Fibroblast of skin of right biceps (primary cell): ENCODE measurements at places on chromosomes 2 and 18.
A peak's percentile ranks its signal among the peaks of the same experiment; 100 is the strongest.

DNA sequence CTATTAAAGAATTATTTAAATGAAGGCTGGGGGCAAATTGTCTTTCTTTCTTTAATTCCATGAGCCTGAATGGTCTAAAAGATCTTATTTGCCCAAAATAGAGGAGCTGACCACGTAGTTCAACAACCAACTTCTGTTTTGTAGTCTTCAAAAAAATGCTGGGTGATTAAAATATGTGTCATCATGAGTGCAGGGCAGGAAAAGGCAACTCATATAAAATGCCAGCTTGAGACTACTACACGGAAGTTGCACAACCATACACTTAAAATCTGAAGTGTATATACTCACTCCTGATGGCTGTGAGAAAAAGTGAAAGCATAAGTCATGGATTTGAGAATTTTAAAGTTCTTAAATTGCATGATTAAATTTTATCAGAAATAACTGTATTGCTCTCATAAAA lies 210.9 kb downstream of the DYM start:
- peak; percentile 81 for DNase-seq

DNA sequence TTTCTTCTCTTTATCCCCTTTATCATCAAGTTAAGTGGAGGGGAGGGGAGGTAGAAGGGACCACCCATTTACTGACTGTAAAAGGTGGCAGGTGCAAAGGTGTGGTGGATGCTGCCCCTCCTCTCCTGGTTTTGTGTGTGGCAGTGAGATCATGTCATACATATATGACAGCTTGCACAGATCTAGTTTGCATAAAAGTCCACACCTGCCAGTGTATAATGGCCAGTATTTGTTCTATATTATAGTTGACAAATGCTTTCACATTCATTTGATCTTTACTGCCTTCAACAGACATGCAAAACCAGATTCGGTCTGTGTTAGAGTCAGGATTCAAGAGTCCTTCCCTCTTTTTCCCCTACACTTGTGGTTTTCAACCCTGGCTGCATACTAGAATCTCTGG lies 55.1 kb downstream of the TGFA start:
- DNase-seq, result no peak

GRCh38 chr2:145157741-145158591 lies 638.0 kb upstream of the ZEB2 start:
- DNase-seq, result peak; percentile 69

DNA sequence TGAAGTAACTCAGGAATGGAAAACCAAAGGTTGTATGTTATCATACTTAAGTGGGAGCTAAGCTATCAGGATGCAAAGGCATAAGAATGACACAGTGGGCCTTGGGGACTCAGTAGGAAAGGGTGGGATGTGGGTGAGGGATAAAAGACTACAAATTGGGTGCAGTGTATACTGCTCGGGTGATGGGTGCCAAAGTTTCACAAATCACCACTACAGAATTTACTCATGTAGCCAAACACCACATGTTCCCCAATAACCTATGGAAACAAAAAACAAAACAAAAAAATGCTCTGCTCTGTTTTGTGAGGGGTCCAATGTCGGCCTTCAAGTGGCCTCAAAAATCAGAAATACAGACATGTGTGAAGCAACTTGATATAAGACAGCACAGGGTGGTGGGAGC lies 8.9 kb upstream of the RNF144A start:
- no peak for DNase-seq

GRCh38 chr2:216450784-216451183 lies 38.5 kb downstream of the SMARCAL1 start:
- DNase-seq, result no peak

- DNase-seq, result peak; percentile 9
These were observed 377.1 kb upstream of the SLC39A10 start for GRCh38 chr2:195279840-195280427.

- DNase-seq, result no peak
These were observed 31.3 kb downstream of the PSTPIP2 start for GRCh38 chr18:46040747-46041104.

- DNase-seq, result no peak
These were observed 91.6 kb downstream of the INO80D start for GRCh38 chr2:205994344-205994743.

DNA sequence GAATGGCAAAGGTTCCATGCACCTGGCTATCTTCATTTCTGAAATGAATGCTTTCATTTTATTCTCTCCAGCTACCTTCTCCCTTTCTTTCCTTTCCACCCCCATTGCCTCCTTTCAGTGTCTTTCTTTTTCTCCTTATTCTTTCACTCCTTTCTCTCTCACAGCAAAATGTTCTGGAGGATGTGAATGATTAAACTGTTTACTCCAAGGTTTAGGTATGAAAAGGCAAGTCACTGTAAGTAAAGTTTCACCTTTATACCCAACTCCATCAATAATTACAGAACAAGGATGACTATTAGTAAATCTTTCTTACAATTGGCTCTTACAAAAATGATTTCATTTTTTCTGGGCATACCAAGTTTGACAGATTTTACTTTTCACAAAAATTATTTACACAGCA lies 4.3 kb downstream of the PAX8 start:
- no peak for DNase-seq

DNA sequence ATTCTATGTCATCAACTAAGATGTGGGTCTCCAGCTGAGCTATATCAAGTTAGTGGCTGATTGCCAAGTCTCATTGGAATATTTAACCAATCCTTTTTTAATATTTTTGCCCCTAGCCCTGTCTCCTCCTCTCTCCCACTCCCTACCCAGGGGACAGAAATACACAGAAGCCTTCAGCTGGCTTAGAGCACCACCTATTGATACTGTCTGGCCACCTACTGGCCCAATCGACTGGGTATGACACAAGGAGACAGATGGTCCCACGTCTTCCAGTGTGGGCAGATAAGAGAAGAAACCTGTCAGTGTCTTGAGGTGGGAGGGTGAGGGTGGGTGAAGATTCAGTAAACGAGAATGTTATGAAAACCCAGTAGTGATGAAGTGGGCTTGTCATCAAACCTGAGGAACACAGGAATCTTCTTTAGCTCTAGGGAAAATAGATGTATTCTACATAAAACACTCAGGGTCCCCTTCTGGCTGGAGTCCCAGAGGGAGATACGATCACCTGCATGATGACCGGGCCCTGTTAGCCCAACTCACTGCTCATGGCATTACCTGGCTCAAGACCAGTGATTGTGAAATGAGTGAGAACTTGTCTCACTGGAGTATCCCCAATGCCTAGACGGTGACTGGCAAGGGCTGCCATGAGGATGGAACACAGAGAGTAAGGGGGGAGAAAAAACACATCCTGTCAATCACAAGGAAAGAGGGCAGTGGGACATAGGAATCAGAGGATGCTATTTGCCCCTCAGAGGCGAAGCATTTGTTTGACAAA lies 26.7 kb downstream of the POLR1A start:
- DNase-seq, result peak; percentile 46

GRCh38 chr2:159108181-159108893 lies 139.9 kb downstream of the TANC1 start:
- DNase-seq, result no peak

GRCh38 chr2:226728996-226729395 lies 70.6 kb downstream of the IRS1 start:
- no peak for DNase-seq

DNA sequence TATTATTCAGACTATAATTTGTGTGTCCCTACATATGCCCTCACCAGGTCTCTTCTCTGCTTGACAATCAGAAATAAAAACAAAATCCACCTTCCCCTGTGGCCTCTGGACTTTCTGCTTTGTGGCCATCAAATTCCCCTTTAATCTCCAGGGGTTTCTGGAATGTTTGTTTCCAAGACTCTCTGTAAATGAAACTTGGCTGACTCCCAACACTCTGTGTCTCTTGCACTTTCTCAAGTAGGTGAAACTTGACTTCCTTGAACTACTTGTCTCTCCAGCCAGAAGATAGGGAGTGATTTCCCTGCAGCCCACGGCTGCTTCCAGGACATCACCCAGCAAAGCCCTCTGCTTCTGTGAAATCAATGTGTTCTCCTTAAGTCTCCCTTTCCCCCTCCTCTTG lies 54.1 kb upstream of the AQP4 start:
- peak; percentile 2 for DNase-seq

DNA sequence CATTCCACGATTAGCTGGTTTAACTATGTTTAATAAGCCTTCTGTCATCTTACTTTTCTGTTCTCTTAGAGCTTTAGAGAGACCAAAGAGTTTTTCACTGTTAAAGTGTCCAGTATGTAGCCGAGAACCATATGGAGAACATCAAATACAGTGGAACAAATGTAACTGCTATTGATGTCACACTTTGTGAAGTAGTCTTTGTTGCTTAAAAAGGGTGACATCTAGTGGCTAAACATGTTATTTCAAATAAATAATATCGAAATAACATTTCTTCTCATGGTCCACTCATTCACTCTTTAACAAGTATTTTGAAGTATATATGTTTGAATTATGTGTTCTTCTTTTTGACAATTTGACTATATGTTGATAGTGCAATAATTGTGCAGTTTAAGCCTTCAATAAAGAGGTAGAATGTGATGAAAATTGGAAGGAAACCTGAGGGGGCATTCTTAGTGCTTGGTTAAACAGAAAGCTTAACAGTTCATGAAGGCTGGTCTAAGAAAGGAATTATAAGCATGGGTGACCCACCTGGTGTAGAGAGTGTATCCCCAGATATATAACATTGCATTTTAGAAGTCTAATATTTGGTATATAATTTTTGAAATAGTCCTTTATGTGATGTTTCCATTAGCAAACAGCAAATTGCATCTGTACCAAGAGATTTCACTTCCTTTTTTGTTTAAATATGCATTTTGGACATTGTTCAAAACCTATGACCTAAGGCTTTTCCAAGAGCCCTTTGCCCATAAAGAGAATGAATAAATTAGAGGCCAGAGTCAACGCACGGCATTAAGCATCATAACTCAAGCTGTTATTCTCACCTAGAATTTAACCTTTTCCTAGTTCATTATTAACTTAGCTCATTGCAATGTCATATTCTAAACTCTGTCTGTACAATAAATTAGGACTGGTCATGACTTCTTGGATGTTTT lies 112.1 kb downstream of the KYNU start:
- DNase-seq, result peak; percentile 28

DNA sequence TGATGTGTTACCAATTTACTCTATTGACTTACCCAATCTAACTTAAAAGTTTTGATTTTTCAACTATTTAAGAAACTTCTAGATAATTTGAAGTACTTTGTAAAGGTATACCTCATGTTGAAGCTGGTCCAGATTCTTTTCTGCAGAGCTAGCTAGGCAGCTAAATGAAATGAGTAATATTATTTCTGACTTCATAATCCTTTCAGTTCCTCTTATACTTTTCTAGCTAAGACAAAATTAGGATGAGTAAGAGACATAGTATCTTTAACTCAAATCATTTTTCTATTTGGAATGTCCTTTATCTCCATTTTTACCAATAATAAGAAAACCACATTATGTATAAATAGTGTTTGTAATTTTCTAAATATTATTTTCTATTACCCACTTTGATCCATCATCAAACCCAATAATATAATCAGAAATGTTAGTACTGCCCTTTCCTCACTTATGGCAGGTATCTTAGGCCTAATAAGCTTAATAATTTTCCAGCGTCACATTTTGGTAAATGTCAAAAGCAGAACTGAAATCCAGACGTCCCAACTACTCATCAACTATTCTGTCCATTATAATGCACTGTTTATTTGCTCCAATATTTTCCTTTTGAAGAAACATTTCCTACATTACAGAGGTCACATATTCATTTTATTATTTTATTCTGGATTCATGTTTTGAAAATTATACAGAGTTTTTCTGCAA lies 456.6 kb downstream of the THSD7B start:
- no peak for DNase-seq

GRCh38 chr2:226652369-226652768 lies 147.3 kb downstream of the IRS1 start:
- DNase-seq, result peak; percentile 97

DNA sequence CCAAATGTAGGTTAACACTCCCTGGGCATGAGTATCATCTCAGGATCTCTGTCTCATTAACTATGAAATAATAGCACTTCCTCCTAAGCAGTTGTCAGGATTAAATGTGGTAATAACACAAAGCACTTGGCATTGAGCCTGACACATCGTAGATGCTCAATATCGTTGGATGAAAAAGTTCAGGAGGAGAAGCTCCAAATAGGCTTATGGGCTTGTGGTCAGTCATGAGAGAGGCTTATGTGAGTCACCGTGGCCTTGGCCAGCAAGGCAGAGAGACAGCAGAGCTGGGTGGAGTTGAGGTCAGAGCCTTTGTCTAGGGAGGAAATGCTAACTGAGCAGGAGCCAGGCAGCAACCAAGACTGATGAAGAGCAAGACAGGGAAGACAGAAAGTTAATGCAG lies 68.3 kb upstream of the PPM1B start:
- DNase-seq, result peak; percentile 75
